ENCODE measurements at places on chromosomes 5 and 9.

- no peak for DNase-seq
Measured at GRCh38 chr5:154783774-154784460, 28.7 kb downstream of the LARP1 start.

DNA sequence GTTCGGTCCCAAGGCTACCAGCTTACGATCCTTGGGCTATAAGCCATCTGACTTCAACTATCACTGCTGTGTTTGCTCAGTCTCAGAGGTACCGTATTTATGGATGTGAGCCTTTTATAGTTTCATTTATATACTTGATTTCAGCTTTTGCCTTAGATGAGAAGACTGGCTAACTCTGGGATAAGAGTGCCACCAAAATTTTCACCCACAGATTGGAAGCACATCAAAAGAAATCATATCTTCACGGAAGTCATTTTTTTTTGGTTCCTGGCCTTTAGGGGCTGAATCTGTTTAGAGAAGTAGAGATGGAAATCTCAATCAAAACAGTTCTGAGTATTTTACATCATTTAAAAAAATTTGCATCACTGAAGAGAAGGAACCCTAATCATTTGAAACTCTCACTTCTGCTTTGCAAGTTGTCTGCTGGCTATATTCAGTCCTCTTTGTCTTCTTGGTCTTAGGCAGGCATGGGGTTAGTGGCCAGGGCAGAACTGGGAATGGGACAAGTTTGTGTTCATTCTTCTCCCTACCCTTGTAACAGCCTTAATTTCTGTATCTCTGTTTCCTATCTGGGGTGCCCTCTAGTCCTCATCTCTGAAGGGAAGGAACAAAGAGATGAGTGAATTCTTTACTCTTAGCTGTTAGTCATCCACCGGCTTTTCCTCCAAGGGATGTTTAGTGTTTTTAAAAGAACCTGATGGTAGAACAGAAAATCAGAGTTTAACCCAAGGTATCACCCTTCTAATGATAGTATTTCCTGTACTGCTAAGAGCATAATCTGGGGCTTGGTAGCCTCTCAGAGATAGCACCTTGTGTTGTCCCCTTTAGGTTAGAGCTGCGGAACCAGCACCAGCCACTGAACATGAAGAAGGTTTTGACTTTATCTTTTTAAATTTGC, 14.1 kb upstream of the TNFAIP8 start:
- DNase-seq = no peak

DNA sequence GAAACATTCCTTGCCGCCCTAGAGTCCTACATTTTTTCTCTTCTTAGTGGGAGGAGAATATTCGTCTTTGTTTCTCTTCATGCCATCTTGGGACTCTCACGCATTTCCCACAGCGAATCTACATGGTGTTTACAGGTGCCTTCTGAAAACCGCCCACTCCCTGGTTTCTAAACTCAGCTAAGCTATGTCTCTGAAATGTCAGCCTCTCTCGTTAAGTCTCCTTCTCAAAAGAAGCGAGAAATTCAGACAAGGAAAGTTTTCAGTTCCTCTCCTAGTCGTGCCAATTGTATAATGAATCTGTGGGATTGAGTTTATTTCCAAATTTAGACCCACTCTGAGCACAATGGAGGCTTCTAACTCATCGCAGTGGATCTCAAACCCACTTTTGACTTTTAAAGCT, 186.8 kb upstream of the NFIB start:
- no peak for DNase-seq

DNA sequence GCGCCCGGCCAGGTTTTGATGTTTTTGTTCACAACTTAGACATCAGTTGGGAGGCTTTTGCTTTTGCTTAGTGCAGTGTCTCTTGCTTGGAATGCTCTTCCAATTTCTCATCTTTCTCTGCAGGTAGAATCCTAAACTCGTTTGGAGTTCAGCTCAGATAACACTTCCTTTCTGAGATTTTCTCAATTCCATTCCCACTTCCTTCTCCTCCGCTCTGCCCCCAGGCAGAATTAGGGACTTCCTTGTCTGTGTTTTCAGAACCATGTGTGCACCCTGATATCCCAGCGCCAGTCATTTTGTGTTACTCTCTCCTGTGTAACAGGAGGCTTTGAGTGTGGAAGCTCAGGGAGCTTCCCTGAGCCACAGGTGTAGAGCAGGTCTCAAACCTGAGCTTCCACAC, 171.0 kb downstream of the INSYN2B start:
- no peak for DNase-seq

DNA sequence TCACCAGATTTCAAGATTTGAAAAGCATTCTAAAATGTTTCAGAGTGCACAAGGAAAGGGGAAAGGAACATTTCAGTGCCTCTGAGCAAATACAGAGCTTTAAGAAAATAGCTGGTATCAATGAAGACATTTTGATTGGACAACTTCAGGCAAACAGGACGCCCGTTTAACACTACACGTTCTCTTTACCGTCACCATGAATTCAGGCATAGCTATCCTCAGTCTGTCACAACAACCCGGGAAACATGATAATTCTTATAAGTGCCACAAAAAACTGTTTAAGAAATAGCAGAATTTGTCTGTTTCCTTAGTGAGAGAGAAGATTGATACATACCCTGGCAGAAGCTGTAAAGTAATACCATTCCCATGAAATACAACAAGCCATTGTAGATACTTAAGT, 392.4 kb upstream of the PDE4D start:
- no peak for DNase-seq

- DNase-seq = no peak
Measured at GRCh38 chr5:67453111-67453905, 256.7 kb upstream of the CD180 start.

GRCh38 chr5:147168578-147169327, 66.1 kb upstream of the STK32A start:
- DNase-seq = no peak

GRCh38 chr5:36198281-36198680, 43.4 kb downstream of the NADK2 start:
- DNase-seq = no peak

- no peak for DNase-seq
Measured at GRCh38 chr5:121963392-121963791, 1.6 kb downstream of the SRFBP1 start.

DNA sequence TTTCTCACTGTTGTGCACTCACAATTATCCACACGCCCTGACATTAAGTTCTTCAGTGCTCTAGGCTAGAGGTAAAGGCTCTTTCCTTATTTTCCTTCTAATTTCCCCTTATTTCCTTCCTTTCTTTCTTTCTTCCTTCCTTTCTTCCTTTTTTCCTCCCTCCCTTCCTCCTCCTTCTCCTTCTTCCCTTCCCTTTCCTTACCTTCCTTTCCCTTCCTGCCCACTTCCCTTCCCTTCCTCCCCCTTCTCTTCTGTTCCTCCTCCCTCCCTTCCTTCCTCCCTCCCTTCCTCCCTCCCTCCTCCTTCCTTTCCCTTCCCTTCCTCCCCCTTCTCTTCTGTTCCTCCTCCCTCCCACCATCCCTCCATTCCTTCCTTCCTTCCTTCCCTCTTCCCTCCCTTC, 317.0 kb upstream of the IRX1 start:
- DNase-seq = no peak

GRCh38 chr5:162289489-162289888, 221.9 kb downstream of the GABRG2 start:
- DNase-seq = no peak

DNA sequence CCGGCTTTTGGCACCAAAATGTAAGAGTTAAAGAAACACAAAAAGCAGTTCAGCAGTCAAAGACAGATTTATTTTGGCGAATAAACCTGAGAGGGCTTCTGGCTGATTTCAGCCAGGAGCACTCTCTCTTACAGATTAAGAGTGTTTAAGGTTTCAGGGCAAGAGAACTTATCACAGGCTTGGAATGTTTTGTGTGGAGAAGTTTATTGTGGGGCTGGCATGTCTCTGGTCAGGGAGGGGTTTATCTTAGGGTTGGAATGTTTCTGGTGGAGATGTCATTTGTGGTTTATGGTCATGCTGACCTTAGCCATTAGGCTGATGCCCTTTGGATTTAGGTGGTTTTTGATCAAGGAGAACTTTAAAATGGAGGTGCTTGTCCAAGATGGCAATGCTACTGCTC, 622.3 kb upstream of the PTPRD start:
- no peak for DNase-seq

DNA sequence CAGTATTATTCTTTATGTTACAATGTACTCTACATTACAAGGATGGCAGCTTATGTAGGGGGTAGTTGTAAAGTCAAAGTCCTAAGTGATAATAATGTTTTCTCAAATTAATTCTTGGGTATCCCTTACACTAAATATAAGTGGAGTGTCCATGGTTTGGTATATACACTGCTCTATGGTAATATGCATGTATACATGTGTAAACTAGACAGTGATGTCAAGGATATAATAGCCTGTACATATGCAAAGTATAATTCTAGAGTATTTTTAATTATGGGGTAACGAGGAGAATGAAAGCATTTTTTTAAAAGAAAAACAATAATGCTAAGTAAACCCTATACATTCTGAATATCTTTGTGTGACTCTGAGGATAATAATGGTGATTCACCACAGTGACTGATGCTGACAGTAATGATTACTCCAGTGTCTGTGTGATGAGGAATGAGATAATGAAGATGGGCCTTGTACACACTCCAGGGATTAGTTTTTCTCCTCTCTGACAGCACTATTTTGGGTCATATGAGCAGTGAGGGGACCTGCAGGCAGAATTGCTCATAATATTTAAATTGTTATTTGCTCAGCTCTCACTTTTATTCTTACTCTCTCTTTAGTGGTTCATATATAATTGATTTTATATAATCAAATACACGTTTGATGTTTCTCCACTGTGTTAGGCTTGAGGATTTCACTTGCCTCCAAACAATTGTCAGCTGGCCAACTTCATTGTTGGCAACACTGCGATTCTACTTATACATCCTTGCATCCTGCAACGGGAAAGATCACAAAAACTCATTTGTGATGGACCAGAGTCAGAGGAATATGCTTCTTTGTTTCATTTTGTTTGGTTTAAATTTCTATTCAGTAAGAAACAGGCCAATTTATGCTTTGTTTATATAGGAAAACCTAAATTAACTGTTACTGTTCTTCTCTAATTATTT, 88.2 kb downstream of the NREP start:
- no peak for DNase-seq

GRCh38 chr9:92332577-92333281, 7.0 kb downstream of the CENPP start:
- no peak for DNase-seq

DNA sequence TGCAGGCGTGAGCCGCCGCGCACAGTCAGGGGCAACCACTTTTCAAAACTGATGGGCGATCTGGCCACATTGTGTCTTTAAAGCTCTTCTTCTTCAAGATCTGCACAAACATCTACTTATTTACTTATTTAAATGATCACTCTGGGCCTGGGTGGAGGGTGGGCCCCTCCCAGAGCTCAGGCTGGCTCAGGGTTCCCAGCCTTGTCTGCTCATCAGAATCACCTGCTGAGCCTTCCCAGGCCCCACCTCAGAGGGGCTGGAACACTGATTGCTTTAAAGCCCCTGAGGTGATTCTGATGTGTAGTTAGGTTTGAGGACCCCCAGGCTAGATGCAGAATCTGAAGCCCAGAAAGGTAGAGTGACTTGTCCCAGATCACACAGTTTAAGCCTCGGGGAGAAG, 45.6 kb upstream of the DMRT1 start:
- DNase-seq = no peak

GRCh38 chr5:95392593-95393182, 1.5 kb downstream of the FAM81B start:
- DNase-seq = no peak

DNA sequence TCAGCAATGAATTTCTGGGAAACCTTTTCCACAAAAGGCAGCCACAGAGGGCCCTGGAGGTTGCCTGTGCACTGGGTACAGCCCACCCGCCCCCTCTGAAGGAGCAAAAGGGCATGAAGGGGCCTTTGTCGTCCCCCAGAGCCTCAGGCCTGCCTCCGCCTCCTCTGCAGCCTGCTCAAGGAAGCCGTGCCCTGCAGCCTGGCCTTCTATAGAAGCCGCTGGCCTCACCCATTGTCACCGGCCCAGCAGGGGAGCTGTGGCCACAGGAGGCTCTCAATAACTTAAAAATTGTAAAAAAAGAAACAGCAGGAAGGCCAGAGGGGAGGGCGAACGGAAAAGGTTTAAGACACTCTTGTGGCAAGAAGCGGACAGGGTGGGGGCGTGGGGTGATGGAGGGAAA, 213.3 kb downstream of the IRX2 start:
- DNase-seq = no peak

DNA sequence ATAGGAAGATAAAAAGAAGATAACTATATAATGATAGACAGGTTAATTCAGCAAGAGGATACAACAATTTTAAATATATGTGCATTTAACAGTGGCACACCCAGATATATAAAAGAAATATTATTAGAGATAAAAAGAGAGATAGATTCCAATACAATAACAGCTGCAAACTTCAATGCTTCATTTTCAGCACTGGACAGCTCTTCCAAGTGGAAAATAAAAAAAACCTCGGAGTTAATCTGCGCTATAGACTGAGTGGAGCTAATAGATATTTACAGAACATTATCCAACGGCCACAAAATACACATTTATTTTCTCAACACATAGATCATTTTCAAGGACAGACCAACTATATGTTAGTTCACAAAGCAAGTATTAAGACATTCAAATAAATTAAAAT, 1229.5 kb upstream of the CDH6 start:
- no peak for DNase-seq

- no peak for DNase-seq
Measured at GRCh38 chr5:4361753-4362152, 766.1 kb downstream of the IRX1 start.

- DNase-seq = no peak
Measured at GRCh38 chr5:109744261-109744660, 54.5 kb downstream of the MAN2A1 start.

DNA sequence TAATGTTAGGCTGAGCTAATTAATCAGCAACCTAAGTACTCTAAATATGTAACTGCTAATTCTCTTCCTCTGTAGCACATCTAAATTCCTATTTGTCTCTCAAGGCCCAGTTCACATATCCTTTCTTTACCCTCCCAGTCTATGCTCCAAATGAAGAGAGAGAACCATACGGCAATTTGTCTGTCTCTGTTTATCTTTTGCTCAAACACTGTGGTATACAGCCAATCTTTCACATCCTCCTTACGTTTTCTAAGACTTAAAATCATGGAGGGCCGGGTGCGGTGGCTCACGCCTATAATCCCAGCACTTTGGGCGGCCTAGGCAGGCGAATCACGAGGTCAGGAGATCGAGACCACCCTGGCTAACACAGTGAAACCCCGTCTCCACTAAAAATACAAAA, 15.8 kb downstream of the VLDLR start:
- no peak for DNase-seq

GRCh38 chr5:159877894-159878448, 38.3 kb upstream of the ADRA1B start:
- DNase-seq = no peak

DNA sequence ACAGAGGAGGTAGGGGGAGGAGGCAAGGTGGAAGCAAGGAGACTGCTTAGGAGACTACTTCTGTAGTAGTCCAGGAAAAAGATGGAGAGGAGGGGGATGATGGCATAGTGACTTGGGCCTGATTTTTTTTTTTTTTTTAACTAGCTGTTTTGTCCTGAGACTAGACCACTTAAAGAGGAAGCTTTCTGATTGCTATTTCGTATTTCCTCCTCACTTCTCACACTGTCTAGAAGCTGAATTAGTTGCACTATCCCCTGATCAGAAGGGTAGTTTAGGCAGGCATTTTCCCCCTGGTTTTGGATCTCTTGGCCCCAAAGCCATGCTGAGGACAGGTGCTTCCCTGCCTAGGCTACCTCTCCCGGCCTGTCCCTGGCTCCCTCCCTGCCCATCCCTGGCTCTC, 14.9 kb downstream of the LARP1 start:
- DNase-seq = no peak

All from stimulated activated CD8-positive, alpha-beta memory T cell treated with anti-CD3 and anti-CD28 coated beads, Interleukin-4, amount 100 ng/mL, for 4 hours (primary cell).